ENCODE measurements at places on chromosomes 12 and 14. TPM values are rescaled to one million over a fixed set of nuclear protein-coding genes. Genes with fewer than 3 reads are reported as not detected.

GALNT16 gene
- 1.3 TPM for total RNA-seq

GALNT6 gene
- total RNA-seq: 102 TPM

CCDC60 gene
- total RNA-seq: not detected

LIN7A gene
- total RNA-seq: 2.6 TPM

C1QL4 gene
- not detected for total RNA-seq

DACT1 gene
- total RNA-seq: 4.3 TPM

ADAM21 gene
- 0.19 TPM for total RNA-seq

MAGOHB gene
- 8.7 TPM for total RNA-seq

CYP27B1 gene
- 1.1 TPM for total RNA-seq

GPR68 gene
- total RNA-seq: 3.7 TPM

CKAP4 gene
- 283 TPM for total RNA-seq

LGMN gene
- total RNA-seq: 109 TPM

CEBPE gene
- total RNA-seq: not detected

Data from glomerular endothelial cell (primary cell).